ENCODE measurements at places on chromosomes 5 and 9.

DNA sequence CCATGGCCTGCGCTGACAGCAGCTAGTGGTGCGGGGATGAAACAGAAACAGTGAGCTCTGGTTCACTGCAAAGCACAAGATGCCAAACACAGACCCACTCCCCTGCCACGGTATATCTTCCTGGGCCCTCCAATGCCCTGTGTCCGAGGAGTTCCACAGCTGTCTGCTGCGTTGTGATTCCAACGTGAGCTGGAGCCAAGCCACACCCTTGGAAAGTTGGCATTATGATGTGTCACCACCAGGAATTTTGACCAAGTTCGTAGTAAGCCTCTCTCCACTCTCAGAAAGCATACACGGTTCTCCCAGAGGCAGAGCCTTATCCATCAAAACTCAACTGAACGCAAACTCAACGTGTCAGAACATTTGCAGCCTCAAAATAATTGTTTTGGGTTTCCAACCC, 55.6 kb downstream of the MACROH2A1 start:
- no peak for DNase-seq

DNA sequence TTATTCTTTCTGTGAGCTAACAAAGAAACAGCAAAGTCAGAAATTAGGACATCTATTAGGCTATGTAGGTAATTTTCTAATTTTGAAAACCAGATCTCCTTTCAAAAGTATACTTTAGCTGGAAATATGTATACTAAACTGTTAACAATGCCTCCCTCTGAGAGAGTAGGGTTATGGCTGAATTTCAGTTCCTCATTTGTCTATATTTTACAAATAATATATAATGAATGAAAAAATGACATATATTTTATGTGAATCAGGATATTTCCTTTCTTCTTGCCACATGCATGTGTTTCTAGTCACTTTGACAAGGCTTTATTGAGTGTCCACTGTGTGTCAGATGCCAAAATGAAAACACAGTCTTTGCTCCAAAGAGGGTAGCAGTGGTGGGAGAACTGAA, 15.4 kb downstream of the HACD4 start:
- no peak for DNase-seq

DNA sequence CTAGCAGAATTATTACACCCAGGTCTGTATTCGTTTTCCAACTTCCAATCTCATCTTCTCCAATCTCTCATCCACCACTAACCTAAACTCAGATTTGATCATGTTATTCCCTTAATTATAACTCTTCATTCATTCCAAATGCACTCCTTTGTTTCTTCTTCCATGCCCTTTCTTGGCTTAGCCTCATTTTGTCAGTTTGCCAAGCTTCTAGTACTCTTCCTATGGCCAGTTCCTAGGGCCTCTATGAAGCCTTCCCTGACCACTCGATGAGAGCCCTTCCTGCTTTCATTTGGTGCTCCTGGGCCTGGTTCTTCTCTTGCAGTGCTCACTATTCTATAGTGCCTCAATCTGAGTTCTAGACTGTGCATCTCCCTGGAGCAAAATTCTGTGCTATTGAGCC, 5.8 kb downstream of the FAM219A start:
- no peak for DNase-seq

- DNase-seq, result no peak
Observed at GRCh38 chr5:34866989-34867471, 28.1 kb downstream of the TTC23L start.
